ENCODE measurements at places on chromosomes 1 and 21.
A peak's percentile ranks its signal among the peaks of the same experiment; 100 is the strongest.

DNA sequence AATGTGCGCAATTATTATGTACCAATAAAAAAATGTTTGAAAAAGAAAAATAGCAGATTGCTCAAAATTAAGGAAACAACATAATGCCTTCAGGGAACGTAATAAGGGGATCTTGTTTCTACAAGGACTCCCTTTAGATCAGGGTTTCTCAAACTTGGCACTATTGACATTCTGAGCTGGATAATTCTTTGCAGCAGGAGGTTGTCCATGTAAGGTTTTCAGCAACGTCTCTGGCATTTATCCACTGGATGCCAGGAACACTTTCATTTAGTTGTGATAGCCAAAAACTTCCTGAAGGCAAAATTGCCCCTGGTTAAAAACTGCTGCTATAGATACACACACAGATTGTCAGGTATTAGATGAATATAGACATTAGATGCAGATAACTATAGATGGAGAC, 666.7 kb upstream of the ADAMTS5 start:
- no peak for DNase-seq

GRCh38 chr1:87129606-87130005, 199.1 kb upstream of the LMO4 start:
- DNase-seq, result no peak

- DNase-seq, result peak; percentile 9
These were observed 88.2 kb upstream of the ABCD3 start for GRCh38 chr1:94329986-94330385.

DNA sequence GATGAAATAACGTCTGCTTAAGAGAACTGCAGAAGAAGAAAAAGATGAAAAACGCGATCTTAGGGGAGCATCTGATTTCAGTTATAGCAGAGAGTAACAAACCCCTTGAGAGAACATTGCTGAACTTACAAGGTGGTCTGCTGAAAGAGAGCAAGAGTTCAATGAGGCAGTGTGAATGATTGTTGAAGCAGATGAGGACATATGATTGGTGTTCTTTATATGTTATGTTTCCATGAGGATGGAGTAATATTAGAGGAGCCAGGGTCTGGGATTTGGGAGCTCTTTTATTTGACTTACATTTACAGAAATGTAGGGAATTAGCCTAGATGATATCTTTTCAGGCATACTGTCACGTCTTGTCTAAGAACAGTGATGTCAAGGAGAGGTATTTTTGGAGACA, 1302.0 kb downstream of the KCNT2 start:
- DNase-seq, result no peak

GRCh38 chr1:53203466-53203865, 6.8 kb downstream of the CPT2 start:
- no peak for DNase-seq

DNA sequence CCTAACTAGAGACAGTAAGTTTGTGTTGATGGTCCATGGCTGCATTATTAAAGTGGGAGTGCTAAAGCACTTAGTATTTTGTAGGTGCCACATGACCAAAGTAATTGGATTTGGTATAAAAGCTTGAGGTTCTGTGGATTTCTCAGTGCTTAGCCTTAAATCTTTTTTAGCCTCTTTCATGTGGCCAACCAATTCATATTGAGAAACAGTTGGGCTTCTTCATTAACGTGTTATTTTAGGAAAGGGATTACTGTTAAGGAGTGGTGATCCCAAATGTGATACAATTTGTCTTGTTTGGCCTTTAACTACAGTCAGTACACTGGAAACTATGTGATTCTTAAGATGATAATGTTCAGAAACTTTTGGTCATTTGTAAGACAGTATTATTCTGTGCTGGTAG, 25.5 kb downstream of the MAN1A2 start:
- no peak for DNase-seq

DNA sequence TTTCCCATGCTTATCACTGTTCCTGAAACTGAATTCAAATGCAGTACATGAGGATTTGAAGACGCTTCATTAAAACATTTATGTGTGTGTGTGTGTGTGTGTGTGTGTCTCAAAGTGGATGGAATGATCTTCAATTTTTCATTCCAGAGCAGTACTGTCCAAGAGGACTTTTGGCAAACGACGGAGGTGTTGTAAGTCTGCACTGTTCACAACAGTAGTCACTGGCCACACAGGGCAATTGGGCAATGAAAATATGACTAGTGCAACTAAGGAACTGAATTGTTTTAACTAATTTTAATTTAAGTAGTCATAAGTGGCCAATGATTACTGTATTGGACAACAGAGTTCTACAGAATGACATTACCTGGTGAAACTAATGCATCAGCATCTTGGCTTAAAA, 5.0 kb downstream of the TAF5L start:
- DNase-seq, result no peak

DNA sequence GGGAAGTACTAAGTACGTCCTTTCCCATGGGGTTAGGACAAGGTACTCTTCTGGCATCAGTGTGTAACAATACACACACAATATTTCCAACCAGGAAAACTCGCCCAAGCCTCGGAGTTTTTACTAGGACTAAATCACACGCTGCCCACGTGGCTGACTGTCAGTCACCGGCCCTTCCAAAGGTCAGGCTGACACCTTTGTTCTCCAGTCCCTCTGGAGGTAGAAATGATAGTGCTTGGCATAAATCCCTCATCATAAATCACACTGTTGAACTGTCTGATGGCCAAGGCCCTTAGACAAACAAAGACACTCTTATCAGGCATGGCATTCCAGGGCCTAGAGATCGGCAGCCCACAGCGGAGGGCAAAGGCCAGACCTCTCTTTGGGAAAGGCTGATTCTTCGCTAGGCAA, 16.9 kb upstream of the SLAMF9 start:
- DNase-seq, result no peak

- peak; percentile 29 for DNase-seq
These were observed 9.9 kb upstream of the SPRR4 start for GRCh38 chr1:152960452-152961044.

DNA sequence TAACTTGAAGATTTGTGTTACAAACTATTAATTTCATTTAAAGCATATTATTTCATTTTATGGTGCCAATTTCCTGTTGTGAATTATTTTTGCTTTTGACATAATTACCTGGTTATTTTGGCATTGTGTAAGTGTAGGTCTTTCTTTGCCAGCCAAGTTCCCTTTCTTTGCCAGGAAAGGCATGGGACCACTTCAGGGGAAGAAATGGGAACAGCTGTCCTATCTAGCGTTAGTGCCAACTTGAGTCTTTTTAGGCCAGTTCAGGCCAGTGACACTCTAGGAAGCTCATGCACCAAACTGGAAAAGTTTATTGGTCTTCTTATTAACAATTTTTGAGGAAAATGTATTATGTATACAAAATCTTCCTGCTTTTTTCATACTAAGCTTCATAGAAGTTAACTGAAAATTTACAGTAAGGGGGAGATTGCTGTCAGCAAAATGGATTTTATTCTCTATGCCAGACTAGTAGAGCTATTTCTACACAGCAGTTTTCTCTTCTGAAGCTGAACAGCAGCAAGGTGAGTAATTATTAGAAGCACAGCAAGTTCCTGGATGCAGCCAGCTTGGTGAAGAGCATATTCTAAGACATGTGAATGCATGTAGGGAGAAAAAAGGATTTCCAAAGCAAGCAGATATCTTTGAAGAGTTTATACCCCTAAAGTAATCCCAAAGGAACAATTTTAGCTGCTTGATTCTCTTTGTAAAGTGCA, 914.6 kb upstream of the ADGRL4 start:
- no peak for DNase-seq

- DNase-seq, result peak; percentile 43
These were observed 76.7 kb downstream of the ARHGEF16 start for GRCh38 chr1:3530926-3531818.

GRCh38 chr1:236982380-236982779, 21.9 kb downstream of the MT1HL1 start:
- no peak for DNase-seq

- DNase-seq, result no peak
These were observed 31.1 kb downstream of the ALG14 start for GRCh38 chr1:95041491-95042165.

- no peak for DNase-seq
These were observed 6.5 kb upstream of the FGGY start for GRCh38 chr1:59290193-59290949.

DNA sequence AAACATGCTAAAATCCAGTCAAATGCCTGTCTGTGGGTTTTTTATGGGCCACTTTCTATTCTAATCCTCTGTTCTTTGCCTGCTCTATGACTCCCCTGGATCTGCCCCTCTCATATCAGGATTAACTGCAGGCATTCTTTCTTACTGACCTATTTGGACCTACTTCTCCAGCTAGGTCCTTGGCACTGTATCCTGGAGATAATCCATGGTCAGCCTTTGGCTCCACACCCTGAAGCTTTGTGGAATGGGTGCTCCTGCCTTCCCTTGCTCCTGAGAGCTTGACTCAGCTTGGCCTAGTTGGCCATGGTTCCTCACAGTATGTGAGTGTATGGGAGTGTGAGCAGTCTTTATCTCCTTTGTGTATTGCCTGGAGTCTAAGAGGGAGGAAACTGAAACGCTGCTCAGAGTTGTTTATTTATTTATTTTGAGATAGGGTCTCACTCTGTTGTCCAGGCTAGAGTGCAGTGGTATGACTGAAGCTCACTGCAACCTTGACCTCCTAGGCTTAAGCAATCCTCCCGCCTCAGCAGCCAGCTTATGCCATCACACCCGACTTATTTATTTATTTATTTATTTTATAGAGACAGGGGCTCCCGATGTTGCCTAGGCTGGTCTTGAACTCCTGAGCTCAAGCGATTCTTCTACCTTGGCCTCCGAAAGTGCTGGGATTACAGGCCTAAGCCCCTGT, 28.7 kb upstream of the CDC14A start:
- DNase-seq, result no peak

- no peak for DNase-seq
These were observed 182.3 kb downstream of the BARHL2 start for GRCh38 chr1:90534663-90535295.

DNA sequence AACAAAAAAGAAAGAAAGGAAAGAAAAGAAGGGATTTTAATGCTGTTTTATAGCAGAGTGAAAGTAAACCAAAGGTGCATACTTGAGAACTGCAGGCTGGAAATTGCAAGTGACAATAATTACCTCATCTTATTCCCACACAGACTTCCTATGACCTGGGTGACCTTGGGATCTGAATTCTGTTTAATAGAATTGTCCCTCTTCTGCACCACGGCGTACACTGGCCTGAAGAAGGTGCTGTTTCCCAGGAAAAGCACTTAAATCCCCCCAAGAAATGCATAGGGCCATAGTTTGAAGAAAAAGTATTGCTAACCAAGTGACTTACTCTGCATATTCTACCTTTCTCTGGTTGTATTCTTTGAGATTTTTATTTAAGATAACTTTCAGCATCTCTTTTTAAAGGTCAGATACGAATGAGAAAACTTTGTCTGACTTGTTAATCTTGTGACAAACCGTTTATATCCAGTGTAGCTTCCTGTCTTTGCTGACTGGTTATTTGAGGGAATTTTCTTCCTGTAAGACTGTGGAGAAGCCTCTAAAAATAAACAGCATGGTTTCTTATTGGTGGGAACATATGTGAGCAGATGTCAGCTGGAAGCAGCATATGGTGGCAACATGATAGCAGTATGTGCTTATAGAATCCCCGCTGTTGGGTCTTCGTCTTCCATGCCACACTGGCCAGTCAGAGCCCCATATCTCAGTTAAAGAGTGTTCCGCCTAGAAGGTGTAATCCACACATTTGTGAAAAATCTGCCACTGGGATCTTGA, 16.3 kb downstream of the TGFB2 start:
- no peak for DNase-seq

GRCh38 chr1:36905941-36906340, 128.4 kb downstream of the GRIK3 start:
- no peak for DNase-seq

GRCh38 chr1:31102501-31102950, 37.0 kb upstream of the PUM1 start:
- DNase-seq, result no peak

- DNase-seq, result no peak
These were observed 275.8 kb downstream of the TGFB2 start for GRCh38 chr1:218620956-218621355.

GRCh38 chr1:204278958-204279357, 65.2 kb upstream of the GOLT1A start:
- DNase-seq, result no peak

- no peak for DNase-seq
These were observed 38.6 kb downstream of the NFIA start for GRCh38 chr1:61120998-61121397.

DNA sequence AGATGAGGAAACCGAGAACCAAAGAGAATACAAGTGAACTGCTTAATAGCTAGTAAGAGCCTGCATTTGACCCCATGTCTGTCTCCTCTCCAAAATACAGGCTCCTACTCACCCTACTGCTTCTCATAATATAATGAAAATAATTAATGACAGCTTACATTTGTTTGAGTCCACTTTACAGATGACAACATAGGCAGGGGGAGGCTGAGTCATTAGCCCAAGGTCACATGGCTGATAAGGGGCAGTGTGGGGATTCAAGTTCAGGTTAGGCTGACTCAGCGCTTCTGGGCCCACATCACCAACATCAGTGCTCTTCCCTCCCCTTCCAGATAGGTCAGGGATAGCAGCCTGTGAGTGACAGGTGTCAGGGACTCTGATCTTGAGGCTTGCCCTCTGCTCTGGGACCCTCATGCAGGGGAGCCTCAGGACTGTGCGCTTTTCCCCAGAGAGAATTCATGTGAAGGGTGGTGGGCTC, 16.2 kb downstream of the AZIN2 start:
- no peak for DNase-seq

GRCh38 chr1:93686504-93687250, 5.0 kb upstream of the BCAR3 start:
- no peak for DNase-seq

DNA sequence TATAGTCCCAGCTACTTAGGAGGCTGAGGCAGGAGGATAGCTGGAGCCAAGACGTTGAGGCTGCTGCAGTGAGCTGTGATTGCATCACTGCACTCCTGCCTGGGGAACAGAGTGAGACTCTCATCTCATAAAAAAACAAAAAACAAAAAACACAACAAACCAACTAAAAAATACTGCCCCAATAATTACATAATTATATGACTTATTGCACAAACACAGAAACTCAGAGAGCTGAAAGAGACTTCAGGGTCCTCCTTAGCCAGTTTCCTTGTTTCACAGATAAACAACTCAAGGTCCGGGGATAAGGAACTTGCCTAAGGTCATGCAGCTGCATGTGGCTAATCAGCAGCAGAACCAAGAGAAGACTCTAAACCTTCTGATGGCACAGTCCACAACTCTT, 11.9 kb downstream of the EXTL2 start:
- DNase-seq, result no peak

GRCh38 chr1:52056937-52057231, 789 bp downstream of the BTF3L4 start:
- no peak for DNase-seq

GRCh38 chr1:66542811-66543767, 9.1 kb downstream of the SGIP1 start:
- no peak for DNase-seq

- DNase-seq, result no peak
These were observed 13.9 kb upstream of the KIF14 start for GRCh38 chr1:200634261-200635122.

- DNase-seq, result no peak
These were observed 183.9 kb downstream of the PTPRU start for GRCh38 chr1:29420202-29420601.

DNA sequence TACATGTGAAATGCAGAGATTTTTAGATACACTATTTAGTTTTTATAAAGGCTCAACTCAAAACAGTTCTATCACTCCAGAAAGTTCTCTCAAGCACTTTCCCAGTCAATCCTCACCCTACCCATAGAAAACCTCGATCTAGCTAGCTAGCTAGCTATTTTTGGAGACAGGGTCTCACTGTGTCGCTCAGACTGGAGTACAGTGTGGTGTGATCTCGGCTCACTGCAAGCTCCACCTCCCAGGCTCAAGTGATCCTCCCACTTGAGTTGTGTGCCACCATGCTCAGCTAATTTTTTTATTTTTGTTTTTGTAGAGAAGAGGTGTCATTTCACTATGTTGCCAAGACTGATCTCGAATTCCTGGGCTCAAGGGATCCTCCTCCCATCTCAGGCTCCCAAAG, 236.9 kb downstream of the RERE start:
- DNase-seq, result no peak
